Astrocyte of the spinal cord (primary cell): ENCODE measurements at places on chromosomes 2 and 18.

GRCh38 chr2:9519250-9519649, 36.4 kb downstream of the ADAM17 start:
- peak; percentile 12 for DNase-seq

DNA sequence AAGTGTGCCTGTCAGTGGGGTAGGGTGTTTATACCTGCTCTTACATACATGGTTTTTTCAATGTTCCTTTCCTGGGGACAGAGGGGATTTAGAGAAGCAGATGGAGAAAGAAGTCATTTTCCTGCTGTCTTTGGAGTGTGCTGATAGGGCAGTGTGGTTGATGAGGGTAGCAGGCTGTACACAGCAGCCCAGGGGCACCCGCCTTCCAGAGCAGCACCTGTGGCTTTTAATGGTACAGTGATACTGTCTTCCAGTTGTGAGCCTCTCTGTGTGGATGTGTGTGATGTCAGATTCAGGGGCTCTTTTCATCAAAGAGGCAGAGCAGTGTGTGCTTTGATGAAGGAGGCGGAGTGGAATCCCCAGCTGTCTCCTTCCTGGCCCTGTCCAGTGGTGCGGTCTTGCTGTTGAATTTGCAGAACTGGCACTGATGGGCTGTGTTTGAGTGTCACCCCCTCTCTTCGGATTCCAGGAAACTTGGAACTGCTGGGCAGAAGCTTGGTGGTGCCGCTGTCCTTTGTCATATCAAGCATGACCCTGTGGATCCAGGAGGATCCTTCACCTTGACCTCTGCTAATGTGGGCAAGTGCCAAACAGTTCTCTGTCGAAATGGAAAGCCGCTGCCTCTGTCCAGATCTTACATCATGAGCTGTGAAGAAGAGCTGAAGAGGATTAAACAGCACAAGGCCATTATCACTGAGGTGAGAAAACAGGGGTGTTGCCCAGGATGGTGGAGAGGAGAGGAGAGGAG, 259.8 kb downstream of the PHLPP1 start:
- DNase-seq, result no peak

GRCh38 chr2:55887901-55888624, 35.5 kb downstream of the EFEMP1 start:
- DNase-seq, result peak; percentile 90

DNA sequence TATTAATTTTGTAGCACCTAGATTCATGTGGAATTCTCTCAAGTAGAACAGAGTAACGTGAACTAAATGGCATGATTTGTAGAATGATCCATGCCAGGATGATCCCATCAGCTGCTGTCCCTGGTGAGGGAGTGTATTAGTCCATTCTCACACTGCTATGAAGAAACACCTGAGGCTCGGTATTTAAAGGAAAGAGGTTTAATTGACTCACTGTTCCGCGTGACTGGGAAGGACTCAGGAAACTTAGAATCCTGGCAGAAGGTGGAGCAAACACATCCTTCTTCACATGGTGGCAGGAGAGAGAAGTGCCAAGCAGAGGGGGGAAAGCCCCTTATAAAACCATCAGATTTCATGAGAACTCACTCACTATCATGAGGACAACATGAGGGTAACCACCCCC, 312.6 kb downstream of the PTPRM start:
- no peak for DNase-seq

GRCh38 chr2:36741188-36741837, 44.8 kb downstream of the VIT start:
- DNase-seq, result no peak

- peak; percentile 1 for DNase-seq
Measured at GRCh38 chr2:182509-183122, 81.2 kb downstream of the SH3YL1 start.

- DNase-seq, result no peak
Measured at GRCh38 chr2:196954001-196954400, 27.5 kb upstream of the PGAP1 start.

- peak; percentile 60 for DNase-seq
Measured at GRCh38 chr2:70964596-70965386, 13.6 kb upstream of the ANKRD53 start.

- DNase-seq, result no peak
Measured at GRCh38 chr18:57941841-57942489, 102.1 kb upstream of the NEDD4L start.

DNA sequence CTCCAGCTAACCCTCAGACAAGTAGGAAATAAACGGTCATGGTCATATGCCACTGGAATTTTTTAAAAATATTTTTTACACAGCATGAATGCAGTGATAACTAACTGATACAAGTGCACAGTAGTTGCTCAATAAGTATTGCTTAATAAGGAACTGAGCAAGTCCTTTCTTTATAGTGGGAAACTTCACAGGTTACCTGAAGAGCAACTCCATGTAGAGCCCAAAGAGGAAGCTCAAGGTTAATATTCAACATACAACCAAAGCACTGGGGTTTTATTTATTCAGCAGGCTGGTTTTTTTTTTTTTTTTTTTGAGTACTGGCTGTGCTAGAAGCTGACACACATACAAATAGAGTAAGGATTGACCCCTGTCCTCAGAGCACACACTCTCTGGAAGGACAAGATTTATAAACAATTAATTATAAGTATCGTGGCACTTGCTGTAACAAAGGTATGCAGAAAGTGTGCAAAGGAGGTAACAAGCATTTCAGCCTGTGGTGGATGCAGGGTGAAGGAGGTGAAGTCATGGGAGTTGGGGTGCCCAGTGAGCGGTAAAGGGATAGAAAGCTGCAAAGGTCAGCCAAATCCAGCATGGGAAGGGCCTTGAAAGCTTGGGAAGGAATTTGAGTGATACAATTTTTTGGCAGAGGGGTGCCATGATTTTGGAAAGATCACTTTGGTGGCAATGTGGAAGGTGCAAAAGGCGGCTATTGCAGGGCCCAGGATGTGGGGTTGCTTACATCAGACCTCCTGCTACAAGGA, 52.7 kb downstream of the ATOH8 start:
- DNase-seq, result no peak

- no peak for DNase-seq
Measured at GRCh38 chr18:12726331-12726730, 23.5 kb downstream of the PSMG2 start.

GRCh38 chr2:28399956-28400355, 7.3 kb downstream of the FOSL2 start:
- no peak for DNase-seq

GRCh38 chr18:6616981-6617380, 112.5 kb upstream of the ARHGAP28 start:
- no peak for DNase-seq

GRCh38 chr2:189252991-189253675, 73.6 kb upstream of the COL5A2 start:
- DNase-seq, result no peak

GRCh38 chr18:62409821-62410220, 84.7 kb downstream of the TNFRSF11A start:
- DNase-seq, result no peak

DNA sequence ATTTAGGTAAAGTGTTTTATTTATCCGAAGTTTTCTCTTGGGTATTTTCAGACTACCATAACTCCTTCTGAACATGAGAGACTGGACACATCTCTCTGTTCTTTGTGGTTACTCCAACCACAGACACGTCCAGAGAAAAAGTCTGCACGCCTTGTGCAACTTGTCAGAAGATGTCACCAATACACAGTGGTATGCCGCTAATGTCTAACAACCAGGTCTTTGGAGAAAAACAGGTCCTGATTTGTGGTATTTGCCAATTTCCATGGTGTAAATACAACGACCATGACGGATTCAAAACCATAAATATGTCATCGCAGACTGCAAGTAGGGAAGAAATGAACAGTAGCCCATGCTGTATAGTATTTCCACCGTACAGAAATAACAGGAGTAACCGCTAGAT, 620.6 kb upstream of the ID2 start:
- DNase-seq, result no peak

DNA sequence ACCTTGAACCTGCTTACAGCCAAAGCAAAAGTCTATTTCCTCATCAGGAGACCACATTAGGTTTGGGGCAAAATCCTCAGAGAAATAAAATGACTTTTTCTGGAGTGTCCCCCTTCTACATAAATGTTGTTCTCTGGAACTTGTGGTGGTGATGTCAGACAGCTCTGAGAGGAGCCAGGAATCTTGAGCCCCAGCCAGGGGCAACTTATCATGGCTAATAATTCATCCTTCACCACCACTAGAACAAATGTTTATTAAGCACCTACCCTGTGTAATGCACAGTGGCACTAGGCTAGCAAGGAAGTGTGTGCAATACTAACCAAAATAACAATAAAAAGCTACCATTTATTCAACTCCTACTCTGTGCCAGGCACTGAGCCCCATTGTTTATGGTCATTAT, 9.0 kb upstream of the BMP10 start:
- DNase-seq, result no peak

- no peak for DNase-seq
Measured at GRCh38 chr2:224517963-224518362, 67.2 kb downstream of the CUL3 start.

DNA sequence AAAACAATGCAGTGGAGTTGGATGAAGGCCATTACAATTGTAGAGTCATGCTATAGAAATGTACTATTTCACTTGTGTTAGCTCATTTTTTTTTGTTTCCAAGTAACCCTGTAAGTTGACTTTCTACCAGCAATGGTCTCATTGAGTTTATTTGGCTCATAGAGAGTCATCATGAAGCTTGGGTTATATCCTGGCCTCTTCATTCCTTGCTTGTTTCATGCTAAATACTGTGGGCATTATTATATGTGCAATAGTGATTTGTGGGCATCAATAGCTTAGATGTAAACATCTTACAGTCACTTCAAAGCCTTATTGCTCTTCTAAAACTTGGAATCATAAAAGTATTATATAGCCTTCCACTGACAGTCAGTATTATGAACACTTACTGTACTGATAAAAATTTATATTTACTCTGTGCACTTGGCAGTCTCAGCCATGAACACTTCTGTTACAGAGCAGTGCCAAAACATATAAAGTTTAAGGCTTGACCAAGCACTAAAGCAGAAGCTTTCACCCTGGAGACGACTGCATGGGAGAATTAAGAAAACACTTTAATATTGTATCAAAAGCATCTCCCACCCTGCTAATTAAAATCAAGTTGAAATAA, 751.2 kb downstream of the SATB2 start:
- DNase-seq, result peak; percentile 29

- peak; percentile 59 for DNase-seq
Measured at GRCh38 chr2:54597153-54597848, 126.2 kb upstream of the EML6 start.

DNA sequence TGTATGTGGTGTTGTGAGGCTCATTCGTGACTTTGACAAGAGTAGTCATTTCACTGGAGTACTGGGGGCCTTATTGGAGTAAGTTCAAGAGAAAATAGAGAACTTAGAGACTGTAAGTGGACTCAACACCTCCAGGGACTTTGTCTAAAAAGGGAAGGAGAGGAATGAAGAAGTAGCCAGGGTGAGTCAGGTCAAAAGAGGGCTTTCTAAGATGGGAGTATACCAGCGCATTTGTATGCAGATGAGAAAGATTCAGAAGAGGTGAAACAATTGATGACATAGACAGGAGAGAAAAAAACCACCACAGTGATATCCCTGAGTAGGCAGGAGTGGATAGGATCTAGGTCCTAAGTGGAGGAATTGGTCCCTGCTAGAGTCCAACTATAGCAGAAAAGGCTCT, 246.8 kb downstream of the IKZF2 start:
- DNase-seq, result no peak

DNA sequence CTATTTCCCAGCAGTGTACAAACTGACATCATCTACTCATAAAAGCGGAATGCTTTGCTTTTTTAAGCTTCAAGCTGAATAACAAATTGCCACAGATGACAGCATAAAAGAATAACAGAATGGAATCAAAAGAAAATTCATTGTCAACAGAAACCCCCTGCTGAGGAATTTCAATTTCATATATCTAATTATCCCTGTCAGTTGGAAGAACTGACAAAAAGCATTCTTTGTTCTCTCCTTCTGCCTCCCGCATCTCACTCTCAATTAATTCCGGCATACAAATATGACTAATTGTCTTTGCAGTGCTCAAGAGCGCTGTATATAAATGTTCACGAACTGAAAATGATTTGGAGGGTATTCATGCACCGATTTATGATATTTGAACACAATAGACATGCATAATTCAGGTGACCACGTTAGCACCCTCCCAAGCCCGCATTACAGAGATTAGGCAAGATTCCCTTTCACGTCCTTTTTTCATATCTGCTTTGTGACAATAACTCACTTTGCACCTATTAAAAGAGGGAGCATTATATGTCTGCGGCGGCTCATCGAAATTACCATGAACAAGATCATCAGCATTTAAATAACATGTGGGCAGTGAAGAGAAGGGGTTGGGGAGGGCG, 277.7 kb upstream of the SALL3 start:
- no peak for DNase-seq

DNA sequence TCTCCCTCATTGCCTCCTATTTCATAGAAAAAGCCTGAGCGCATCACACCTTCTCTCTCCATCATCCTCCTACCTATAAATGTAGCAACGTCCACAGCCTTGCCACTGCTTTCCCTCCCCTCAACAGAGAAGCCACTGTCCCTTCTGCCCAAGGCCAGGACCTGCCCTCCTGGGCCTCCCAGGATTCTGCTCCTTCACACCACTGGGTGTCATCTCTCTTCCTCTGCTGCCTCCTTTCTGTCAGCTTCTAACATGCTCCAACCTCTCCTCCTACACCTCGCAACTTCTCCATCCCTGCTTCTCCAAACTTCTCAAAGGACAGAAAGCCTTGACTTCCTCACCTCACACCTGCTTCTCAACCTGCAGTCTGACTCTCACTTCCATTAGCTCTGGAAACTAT, 21.2 kb upstream of the ME2 start:
- no peak for DNase-seq

GRCh38 chr2:161306919-161307318, 1.3 kb upstream of the PSMD14 start:
- DNase-seq, result no peak

- peak; percentile 84 for DNase-seq
Measured at GRCh38 chr2:129849559-129850160, 129.8 kb upstream of the RAB6C start.

- DNase-seq, result peak; percentile 13
Measured at GRCh38 chr2:218400167-218400929, 680 bp downstream of the CTDSP1 start.

- DNase-seq, result no peak
Measured at GRCh38 chr2:172513935-172514586, 41.8 kb upstream of the PDK1 start.
